ENCODE measurements at places on chromosomes 1 and 21.

- DNase-seq: no peak
These were observed 79.2 kb downstream of the RIPK4 start for GRCh38 chr21:41687633-41688032.

GRCh38 chr1:207040181-207040533 is 7.6 kb upstream of the C1orf116 start:
- no peak for DNase-seq

DNA sequence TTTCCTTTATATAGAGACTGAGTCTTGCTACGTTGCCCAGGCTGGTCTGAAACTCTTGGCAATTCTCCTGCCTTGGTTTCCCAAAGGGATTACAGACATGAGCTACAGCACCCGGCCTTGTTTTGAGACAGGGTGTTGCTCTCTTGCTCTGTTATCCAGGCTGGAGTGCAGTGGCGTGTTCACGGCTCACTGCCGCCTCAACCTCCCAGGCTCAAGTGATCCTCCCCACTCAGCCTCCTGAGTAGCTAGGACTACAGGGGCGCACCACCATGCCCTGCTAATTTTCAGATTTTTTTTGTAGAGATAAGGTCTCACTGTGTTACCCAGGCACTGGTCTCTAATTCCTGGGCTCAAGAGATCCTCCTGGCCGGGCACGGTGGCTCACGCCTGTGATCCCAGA is 14.8 kb downstream of the LCK start:
- DNase-seq: no peak

DNA sequence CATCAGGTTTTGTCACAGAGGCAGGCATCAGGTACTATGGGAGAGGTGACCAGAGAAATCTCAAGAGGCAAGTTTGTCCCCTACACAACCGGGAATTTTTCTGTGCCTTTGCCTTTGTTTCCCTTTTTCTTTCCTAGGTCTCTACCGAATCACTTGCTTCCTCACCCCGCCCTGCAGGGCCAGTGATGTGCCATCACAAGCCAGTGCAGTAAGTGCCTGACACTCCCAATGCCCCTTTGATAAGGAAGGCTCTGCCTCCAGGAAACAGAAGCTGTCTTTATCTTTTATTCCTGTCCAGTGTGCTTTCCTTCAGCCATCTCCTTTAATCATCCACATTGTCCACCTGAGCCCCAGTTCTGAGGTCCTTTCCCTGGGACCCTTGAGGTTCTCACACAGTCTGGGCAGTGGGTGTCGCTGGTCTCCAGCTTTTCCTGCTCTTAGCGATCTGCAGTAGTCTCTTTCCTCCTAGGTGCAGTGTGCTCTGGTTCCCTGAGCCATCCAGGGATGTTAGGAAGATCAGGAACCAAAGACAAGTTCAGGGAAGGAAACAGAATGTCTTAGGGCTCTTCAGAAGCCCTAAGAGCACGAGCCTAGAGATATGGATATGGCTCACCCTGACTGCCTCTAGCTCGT is 36.6 kb downstream of the GJA5 start:
- DNase-seq: peak; percentile 54

DNA sequence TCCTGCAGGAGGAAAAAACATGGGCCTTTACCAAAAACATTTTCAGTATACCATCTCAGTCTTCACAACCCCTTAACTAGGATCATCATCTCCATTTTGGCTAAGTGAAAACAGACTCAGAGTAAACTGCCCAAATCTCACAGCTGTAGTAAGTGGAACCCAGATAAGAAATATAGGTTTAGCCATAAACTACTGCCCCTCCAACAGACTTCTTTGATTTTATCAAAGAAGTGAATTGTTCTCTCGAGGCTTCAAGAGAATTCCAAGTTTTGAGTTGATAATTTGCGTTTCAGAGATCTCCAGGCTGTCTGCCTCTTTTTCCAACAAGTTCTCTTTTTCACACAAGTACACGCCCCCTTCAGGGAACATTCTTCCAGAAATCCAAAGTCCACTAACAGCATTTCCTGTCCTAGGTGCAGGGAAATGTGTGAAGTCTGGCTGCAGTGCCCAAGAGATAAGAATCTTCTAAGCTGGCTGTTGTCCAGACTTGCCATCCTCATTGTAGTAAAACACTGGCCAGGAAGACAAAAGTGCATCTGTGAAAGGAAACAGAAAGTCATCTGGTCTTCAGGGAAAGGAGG is 30.8 kb downstream of the RNF19B start:
- DNase-seq: peak; percentile 15

GRCh38 chr1:114026797-114027196 is 47.5 kb downstream of the OLFML3 start:
- DNase-seq: peak; percentile 40
